ENCODE measurements at places on chromosomes 3 and 15.

DNA sequence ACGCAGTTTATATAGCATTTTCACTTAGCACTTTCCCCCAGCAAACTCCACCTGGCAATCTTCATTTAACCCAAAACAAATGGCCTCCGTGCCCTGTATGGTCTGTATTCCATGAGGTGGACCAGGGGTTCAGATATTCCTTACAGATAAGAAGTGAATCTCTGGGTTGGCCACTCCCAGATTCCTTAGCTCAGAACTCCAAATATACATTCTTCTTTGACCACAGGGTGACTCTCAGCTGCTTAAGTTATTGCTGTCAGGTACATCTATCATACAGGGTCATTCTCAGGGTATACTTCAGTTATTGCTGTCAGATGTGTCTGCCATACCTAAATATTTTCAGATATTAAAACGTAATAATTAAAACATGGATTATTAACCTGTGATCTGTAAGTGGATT lies 229.8 kb downstream of the TBL1XR1 start:
- no peak for DNase-seq

GRCh38 chr15:98923579-98923978 lies 84.0 kb downstream of the PGPEP1L start:
- no peak for DNase-seq

- no peak for DNase-seq
Measured at GRCh38 chr3:186060222-186060621, 48.7 kb downstream of the ETV5 start.

DNA sequence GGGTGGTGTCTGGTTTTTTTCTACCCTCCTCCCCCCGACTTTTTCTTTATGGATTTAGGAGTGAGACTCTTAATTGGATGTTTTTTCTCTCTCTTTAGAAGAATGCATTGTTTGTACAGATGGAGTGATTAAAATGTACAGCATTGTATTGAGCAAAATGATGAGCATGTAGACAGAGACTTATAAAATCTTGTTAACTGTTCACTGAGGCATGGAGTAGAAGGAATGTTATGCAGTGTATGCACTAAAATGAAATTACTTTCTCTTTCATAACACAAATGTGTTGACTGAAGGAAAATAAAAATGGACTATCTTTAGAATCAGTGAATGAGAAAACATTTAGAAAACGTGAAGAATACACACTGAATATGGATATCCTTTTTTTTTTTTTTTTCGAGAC lies 39.8 kb downstream of the ZFAND6 start:
- no peak for DNase-seq

DNA sequence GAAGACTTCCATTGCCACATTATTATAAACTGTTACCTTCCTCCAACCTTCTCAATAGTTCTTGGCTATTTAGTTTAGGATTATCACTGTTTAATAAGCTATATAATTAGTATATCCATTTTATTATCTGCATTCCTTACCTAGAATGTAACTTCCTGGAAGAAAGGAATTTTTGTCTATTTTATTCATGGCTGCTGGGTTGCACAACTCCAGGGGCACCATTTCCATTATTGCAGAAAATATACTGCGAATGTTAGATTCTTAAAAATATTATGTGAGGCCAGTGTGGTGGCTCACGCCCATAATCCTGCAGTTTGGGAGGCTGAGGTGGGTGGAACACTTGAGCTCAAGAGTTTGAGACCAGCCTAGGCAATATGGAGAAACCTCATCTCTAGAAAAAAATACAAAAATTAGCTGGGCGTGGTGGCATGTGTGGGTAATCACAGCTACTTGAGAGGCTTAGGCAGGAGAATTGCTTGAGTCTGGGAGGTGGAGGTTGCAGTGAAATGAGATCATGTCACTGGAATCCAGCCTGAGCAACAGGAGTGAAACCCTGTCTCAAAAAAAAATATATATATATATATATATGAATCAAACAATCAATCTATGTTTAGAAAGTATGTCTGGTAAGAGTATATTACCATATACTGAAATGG lies 19.9 kb downstream of the CLDN1 start:
- DNase-seq: no peak

- no peak for DNase-seq
Measured at GRCh38 chr3:58537412-58538301, 667 bp upstream of the ACOX2 start.

DNA sequence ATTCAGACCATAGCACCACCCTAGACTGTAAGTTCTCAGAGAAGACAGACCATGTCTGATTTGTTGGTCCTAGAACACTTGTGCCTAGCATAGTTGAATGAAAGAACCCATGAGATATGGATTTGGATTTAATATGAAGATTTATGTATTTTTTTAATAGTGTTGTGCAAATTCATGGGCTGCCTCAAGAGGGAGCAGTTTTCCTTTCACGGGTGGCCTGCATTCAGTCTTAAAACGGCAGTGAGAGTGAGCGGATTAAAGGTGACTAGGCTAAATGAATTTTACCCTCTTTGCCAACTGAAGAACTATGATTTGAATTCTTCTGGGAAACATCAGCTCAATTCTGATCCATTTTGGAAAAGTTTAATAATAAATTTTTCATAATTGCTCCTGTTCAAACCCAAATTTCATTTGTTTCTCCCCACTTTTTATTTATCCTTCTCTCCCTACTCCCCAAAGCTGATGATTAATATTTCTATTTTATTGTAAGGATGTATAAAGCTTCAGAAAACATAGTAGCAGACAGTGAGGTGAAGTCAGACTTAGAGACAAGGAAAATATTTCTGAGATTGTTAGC lies 67.3 kb downstream of the MORC1 start:
- DNase-seq: no peak

GRCh38 chr3:61530355-61530754 lies 31.0 kb upstream of the PTPRG start:
- no peak for DNase-seq

DNA sequence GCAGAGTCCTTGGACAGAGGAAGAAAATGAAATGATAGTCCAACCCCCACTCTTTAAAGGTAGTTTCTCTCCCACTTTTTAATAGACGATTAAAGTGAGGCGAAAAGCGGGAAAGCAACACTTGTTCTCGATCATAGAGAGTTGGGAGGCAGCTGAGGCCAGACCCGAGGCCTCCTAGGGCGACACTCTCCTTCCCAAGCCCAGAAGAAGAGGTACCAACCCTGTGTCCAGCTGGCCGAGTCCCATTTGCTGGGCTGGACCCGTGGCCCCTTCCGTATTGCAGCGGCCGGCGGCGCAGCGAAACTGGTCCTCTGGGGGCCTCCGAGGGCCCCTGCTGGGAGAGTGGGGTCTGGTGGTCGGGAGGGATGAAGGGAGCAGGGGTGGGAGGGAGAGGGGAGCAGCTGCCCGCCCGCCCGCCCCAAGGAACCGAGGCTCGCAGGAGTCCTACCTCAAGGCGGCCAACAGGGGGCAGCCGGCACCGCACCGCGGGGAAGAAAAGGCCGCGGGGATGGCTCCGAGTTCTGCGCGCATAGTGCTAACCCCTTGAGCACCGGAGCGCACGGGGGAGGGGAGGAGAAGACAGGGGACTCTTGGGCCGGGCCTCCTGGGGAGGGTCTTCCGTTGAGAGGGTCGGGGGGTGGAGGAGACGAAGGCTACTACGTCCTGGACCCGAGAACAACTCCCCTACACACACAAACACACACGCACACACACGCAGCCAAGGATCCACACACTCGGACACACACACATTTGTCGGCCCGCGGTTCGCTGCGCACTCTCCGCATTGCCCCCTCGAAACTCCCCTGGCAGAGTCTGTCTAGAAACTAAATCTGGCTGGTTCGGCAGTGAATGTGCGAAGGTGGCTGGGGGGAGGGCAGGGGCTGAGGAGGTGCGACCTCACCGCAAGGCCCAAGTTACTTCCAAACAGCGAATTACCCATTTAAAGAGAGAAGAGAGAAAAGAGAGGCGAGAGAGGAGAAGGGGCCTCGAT lies 2.0 kb downstream of the WNT5A start:
- DNase-seq: no peak

DNA sequence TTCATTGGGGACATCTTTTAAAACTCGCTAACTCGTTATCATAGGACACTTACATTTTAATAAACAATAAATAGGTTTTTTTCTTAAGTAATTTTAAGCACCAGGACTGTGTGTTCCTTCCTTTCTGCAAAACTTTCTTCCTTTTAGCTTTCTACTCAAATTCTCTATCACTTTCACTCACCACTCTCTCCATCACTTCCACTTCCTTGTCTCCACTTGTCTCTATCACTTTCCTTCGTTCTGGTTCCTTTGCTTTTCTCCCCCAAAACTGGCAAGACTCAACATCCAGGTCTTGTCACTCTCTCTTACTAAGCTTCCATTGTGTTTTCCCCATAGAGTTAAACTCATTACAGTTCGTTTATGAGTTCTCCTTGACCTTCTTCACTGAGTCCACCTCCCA lies 99.0 kb downstream of the ZPLD1 start:
- no peak for DNase-seq

GRCh38 chr3:124780761-124781475 lies 50.7 kb downstream of the UMPS start:
- no peak for DNase-seq

DNA sequence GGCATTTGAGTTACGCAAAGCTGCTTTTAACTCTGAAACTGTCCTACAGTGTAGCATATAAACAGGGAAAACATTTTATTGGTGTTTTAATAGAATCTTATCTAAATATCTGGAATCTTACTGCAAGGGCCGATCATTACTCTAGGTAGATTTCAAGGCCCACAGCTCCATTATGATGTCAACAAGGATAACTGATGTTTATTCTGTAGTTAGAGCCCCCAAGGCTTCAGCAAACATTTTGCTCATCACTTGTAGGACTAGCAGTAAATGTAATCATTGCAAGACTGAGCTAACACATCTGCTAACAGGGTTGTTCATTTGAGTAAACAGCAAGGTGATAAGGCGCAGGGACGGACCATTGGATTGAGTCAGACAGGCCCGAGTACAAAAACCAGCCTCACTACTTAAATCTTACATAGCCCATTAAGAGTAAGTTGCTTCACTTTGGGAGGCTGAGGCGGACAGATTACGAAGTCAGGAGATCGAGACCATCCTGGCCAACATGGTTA lies 332.5 kb upstream of the TPRG1 start:
- DNase-seq: no peak

DNA sequence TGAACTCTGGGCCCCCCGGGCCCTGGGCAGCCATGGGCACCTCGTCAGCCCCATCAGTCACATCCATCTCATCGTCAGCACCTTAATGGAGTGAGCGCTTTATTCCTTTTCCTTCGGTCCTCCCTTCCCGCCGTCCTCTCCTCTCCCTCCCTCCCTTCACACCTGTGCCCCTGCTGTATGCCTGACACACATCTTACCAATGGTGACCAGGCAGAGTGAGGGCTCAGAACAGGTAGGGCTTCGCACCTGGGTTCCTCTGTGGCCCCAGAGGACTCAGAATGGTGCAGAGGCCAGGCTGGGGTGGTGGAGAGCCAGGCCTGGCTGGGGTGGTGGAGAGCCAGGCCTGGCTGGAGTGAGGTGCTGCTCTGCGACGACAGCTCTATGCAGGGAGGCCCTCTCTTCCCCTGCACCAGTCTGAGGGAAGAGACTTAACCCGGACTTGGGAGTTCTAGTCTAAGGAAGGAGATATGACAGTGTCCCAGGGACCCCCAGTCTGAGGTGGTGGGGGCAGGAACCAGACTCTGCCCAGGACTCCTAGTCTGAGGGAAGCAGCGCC lies 11.6 kb downstream of the C15orf39 start:
- no peak for DNase-seq

GRCh38 chr3:123522320-123523022 lies 62.4 kb downstream of the HACD2 start:
- no peak for DNase-seq

- no peak for DNase-seq
Measured at GRCh38 chr15:40500568-40501330, 30.0 kb downstream of the CHST14 start.

DNA sequence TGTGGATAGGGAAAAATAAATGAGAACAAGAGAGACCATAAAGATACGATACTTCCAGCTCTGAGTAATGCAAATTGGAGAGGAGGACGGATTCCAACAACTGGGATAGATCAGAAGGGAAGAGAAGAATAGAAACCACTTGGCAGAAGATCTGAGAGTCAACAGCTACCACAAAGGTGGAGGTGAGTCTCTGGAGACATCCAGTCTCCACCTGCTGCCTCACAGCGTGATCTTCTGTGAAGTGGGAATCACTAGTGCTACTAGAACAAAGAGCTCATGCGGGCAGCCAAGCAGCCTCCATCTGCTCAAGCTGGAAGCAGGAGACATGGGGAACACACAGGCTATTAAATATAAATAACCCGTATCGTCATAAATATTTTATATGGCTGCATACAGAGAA lies 558.5 kb upstream of the CFAP20DC start:
- no peak for DNase-seq

DNA sequence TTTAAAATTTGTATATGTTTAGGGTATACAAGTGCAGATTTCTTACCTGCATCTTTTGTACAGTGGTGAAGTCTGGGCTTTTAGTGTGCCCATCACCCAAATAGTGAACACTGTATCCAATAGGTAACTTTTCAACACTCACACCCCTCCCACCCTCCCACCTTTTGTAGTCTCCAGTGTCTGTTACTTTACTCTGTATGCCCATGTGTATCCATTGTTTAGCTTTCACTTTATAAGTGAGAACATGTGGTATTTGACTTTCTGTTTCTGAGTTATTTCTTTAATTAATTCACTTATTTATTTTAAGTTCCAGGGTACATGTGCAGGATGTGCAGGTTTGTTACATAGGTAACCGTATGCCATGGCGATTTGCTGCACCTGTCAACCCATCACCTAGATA lies 124.8 kb upstream of the NEO1 start:
- no peak for DNase-seq

GRCh38 chr3:43198791-43199644 lies 87.3 kb upstream of the SNRK start:
- no peak for DNase-seq

GRCh38 chr3:17399586-17399985 lies 342.8 kb downstream of the TBC1D5 start:
- DNase-seq: no peak

DNA sequence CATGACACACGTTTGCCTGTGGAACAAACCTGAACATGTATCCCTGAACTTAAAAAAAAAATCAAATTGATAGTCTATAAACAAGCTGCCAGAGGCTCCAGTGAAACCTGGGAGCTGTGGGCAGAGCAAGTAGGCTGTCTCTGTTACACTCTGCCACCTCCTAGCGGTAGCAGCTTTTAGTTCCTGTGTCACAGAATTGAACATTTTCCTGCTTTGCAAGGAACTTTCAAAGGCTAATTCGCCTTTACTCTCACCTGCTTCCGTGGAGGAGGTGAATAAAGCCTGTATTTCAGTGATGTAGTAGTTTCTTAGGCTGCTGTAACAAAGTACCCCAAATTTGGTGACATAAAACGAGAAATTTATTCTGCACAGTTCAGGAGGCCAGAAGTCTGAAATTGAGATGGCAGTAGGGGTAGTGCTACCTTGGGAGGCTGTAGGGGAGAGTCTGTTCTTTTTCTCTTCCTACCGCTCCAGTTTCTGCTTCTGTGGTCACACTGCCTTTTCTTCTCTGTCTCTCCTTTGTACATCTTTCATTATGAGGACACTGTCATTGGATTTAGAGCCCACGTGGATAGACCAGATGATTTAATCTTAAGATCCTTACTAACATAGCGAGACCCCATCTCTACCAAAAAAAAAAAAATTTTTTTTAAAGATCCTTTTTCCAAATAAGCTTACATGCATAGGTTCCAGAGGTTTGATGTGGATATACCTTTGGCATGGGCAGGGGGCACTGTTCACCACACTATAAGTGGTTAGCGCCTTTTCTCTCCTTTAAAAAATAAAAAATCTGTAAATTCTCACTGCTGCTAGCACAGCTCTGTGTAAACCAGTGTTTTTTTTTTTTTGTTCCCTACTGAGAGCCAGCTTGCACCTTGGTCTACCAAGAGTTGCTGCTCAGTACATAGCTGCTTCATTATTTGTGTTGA lies 25.3 kb downstream of the FBXO22 start:
- DNase-seq: no peak

Data from activated CD4-positive, alpha-beta T cell treated with anti-CD3 and anti-CD28 coated beads for 4 hours (primary cell).